Ureter (tissue), 1 donor: ENCODE measurements at places on chromosomes 1 and 21. TPM values are rescaled to one million over a fixed set of nuclear protein-coding genes. Genes with fewer than 3 reads are reported as not detected.

DNA sequence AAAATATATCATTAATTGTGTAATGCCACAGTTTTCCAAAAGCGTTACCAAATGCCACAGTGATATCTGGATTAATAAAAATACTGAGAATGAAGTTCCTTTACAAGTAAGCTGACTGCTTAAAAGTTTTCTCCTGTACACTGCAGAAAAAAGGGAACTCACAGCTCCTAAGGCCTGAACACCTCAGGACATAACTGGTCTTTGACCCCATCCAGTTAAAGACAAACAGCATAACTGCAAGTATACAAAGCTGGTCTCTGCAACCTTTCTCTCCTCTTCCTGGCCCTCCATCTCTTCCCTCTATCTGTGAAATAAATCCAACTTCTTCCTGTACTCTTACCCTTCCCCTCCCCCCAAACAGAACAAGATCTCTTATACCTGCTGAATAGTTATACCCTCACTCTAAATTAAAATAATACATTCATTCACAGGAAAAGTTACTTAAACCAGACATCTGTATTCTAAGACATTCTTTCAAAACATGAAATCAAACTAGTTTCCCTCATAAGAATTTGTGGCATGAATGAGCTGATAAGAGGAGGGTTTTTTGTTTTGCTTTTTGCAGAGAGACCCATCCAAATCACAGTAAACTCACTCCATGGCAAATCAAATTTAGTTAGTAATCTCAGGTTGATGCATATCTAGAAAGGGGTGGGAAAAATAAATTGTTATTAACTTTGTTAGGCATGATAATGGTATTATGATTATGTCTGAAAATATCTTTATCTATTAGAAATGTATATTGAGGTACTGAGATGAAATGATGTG lies 2.9 kb downstream of the DIPK1A start:
- no peak for DNase-seq

DNA sequence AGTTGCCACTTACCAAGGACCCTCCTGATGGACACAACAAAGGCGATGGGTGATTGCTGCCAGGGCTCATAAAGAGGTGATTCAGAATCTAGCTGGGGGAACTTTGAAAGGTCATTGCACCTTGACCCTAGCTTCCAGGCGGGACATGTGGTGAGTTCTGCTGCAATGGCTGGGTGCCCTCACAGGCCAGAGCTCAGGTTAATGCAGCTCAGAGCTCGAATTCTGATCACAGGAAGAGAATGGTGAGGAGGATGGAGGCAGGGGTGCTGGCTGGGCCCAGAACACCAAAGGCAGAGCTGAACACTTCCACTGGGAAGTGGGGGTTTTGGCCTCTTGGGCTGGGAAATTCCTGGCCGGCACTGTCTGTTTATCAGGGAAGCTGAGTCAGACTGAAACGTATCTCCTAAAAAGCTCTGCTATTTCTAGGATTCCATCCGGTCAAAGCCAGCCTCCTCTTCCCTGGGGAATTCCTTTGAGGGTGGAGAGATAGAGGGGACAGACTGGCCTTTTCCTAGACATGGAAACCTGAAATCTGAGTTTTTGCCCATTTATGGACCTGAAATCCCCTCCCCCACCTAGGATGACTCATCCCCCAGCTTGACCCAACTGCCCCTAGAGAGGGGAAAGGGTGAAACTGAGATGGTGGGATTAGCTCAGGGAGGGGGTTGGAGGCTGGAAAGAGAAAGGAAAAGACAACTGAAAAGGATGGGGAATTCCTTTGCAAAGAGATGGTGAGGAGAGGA lies 27.2 kb downstream of the NUAK2 start:
- DNase-seq = no peak

GRCh38 chr1:15290382-15290781 lies 43.4 kb downstream of the FHAD1 start:
- DNase-seq = no peak

- no peak for DNase-seq
Observed at GRCh38 chr1:93448292-93448982, 519 bp downstream of the FNBP1L start.

DNA sequence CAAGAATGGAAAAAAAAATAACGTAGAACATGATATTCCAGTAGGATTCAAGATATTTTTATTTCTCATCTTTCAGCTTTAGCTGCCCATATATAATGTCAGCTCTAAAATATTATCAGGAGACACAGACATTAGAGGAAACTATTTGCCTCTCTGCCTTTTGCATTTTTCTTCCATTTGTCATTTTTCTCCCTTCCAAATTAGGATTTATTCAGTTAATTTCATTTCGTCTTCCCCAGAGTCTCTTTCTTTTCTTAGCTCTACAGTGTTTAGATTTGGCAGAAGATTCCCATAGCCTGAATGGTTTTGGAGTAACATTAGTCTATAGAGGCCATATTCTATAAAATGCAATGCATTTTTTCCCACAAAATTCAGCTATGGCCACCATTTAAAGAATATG lies 5.1 kb upstream of the ENAH start:
- no peak for DNase-seq

DNA sequence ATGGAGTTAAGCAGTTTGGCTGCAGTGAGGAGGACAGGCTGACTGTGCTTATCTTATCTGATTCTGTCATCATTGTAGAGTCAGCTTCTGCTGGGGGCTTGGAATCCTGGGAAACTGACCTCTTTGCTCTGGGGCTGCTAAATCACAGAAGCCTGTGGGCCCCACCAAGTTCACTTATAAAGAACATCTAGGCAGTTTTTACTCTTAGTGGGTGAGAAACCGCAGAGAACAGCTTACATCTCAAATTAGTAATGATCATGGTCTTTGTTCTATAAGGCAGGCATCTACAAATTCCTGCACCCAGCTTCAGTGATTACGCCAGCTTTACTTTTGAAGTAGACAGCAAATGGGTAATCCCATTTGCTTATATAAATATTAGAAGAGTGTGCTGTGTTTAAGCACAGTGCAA lies 75.7 kb downstream of the ZC3H11B start:
- DNase-seq = no peak

DNA sequence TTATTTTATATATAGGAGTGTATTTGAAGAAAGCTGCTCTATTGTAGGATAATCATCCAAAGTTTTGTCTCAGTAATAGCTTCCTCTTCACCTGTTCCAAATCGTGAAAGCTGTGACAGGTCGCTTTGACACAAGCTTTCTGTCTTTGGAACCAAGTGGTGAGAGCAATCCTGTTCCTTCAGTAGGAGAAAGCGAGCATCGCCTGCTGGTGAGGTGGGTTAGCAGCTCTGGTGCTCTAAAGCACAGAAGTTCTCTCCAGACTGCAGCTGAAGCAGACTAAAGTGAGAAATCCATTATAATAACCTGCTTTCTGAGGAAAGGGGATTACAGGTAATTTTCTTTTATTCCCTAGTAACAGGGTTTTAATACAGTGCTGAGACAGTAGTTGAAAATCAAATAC lies 803.8 kb downstream of the ADGRL2 start:
- no peak for DNase-seq

ARTN gene
- 5.7 TPM for total RNA-seq

CCDC24 gene
- total RNA-seq = 22.6 TPM
